ENCODE measurements at places on chromosomes 1 and 21.

DNA sequence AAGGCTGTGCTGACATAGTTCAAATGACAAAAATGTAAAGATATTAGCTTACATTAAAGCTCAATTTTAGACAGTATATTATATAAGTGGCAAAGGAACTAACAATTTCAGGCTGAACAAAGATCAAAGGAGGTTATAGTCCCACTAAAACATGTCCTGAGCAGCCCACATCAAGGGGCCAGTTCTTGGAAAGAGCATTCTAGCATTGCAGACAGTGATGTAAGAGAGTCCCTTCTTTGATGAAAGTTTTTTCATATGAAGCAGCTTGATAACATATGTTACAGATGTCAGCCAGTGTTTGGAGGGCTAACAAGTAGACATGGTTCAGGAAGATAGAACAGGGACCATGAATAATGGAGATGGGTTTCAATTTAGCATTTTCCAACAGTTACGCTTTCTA is 301.7 kb downstream of the NTNG1 start:
- DNase-seq: no peak

DNA sequence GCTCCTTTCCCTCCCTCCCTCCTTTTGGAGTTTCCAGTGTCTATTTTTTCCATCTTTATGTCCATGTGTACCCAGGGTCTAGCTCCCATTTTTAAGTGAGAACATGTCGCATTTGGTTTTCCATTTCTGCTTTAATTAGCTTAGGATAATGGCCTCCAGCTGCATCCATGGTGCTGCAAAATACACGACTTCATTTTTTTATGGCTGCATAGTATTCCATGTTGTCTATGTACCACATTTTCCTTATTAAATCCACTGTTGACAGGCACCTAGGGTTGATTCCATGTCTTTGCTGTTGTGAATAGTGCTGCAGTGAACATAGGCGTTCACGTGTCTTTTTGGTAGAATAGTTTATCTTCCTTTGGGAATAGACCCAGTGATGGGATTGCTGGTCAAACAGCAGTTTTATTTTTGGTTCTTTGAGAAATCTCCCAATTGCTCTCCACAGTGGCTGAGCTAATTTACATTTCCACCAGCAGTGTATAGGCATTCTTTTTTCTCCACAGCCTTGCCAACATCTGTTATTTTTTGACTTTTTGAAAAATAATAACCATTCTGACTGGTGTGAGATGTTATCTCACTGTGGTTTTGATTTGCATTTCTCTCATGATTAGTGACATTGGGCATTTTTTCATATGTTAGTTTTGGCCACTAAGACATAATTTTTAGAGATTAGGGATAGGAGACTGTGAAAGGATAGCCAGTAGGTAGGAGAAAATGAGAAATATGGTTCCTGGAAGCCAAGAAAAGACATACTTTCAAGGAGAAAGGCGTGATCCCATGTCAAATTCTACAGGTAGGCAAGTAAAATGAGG is 50.4 kb downstream of the ADAMTS1 start:
- no peak for DNase-seq

DNA sequence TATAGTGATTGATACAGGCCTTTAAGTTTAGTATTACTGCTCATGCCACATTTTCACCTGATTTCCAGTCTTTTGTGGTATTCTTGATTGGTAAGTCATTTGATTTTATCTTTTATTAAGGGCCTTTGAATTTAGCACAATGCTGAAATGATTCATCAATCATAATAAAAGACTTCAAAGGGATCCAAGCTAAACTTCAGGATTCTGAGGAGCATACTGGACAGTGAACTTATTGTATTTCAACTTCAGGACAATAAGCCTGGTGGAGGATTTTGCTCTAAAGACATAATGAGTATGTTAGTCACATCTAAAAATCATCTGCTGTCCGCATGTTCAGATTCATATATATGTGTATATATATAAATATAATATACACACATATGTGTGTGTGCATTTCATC is 233.3 kb downstream of the SETD4 start:
- DNase-seq: no peak

DNA sequence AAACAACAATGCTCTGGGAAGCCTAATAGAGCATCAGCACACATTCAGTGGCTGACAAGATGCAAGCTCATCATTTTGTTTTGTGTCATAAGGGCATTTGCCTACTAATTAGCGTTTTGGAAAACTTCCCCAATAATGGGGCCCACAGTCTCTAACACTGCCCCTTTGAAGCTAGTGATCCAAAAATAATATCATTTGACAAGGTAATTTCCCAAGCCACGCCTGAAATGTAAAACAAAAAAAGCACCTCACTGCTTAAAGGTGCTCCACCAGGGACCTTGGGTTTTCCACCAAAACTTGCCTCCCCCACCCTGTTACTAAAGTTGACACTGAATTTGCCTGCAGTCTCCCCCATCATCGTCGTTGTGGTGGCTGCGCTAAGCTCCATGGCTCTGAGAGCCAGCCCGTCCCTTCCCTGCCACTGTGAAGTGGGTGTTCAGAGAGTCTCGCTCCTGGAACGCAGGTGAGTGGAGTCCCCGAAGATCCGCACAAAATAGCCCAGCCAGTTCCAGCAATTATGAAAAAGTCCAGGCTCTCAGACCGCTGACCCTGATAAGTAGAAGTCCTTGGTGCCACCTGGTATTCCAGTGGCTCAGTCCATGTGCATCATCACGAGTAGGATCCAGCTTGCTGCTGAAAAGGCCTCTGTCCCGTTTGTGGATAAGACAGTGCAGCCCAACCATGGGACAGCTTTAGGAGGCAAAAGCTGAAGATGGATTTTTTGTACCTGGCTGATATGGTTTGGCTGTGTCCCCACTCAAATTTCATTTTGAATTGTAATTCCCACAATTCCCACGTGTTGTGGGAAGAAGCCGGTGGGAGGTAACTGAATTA is 52.2 kb downstream of the RAB3GAP2 start:
- DNase-seq: no peak

Data from non-pigmented ciliary epithelial cell (primary cell).